ENCODE measurements at places on chromosomes 2 and 18.

- no peak for DNase-seq
Measured at GRCh38 chr2:239937866-239938640, 87.1 kb downstream of the NDUFA10 start.

GRCh38 chr2:170950221-170950761, 21.2 kb downstream of the GORASP2 start:
- peak; percentile 60 for DNase-seq

- DNase-seq = no peak
Measured at GRCh38 chr18:49476664-49477411, 10.2 kb downstream of the C18orf32 start.

- DNase-seq = no peak
Measured at GRCh38 chr2:208326016-208326415, 60.0 kb downstream of the PIKFYVE start.

DNA sequence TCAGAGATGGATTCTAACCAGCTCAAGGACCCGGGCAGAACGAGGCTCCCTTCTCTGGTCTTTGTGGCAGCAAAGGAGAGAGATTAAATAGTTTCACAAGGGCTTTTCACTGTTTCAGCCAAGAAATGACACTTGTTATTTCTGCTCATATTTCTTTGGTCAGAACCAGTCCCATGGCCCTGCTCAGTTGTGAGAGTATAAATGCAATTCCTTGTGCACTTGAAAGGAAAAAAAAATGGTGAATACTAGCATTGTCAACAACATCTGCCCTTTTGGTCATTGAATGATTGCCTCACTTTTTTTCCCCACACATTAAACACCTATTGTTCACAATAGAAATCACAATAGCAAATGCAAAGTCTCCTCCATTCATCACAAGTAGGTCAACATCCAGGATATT, 104.4 kb downstream of the RDH14 start:
- no peak for DNase-seq

- no peak for DNase-seq
Measured at GRCh38 chr2:65647249-65647842, 214.9 kb upstream of the SPRED2 start.

- no peak for DNase-seq
Measured at GRCh38 chr2:238562446-238562845, 135.7 kb downstream of the ASB1 start.

GRCh38 chr2:173271825-173272224, 82.8 kb upstream of the CDCA7 start:
- no peak for DNase-seq

DNA sequence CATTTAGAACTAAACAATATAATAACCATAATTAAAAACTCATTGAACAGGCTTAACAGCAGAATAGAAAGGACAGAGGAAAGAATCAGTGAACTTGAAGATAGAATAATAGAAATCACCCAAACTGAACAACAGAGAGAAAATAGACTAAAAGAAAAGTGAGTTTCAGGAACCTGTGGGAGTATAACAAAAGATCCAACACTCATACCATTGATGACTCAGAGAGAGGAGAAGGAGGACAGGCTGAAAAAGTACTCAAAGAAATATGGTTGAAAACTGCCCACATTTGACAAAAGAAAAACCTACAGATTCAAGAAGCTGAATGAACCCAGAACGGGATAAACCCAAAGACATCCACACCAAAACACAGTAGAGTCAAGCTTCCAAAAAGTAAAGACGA, 54.2 kb upstream of the FMNL2 start:
- no peak for DNase-seq

- DNase-seq = no peak
Measured at GRCh38 chr2:234978466-234979203, 26.8 kb downstream of the SH3BP4 start.

Measured in GM12878 (cell line).